Bronchial epithelial cell (primary cell): ENCODE measurements at places on chromosomes 16 and 17. TPM values are rescaled to one million over a fixed set of nuclear protein-coding genes. Genes with fewer than 3 reads are reported as not detected.

Gene MT4
- total RNA-seq = not detected in 2 replicates

Gene PLLP
- 3.3 and 13.7 TPM in 2 replicates for total RNA-seq

Gene TBX2
- total RNA-seq = 0.26 TPM in 1 of 2 replicates, not detected in the other

Gene MYH8
- not detected in 2 replicates for total RNA-seq

Gene CBFA2T3
- total RNA-seq = 0.13 and 0.26 TPM in 2 replicates

Gene RNU2-1
- not detected in 2 replicates for total RNA-seq

DNA sequence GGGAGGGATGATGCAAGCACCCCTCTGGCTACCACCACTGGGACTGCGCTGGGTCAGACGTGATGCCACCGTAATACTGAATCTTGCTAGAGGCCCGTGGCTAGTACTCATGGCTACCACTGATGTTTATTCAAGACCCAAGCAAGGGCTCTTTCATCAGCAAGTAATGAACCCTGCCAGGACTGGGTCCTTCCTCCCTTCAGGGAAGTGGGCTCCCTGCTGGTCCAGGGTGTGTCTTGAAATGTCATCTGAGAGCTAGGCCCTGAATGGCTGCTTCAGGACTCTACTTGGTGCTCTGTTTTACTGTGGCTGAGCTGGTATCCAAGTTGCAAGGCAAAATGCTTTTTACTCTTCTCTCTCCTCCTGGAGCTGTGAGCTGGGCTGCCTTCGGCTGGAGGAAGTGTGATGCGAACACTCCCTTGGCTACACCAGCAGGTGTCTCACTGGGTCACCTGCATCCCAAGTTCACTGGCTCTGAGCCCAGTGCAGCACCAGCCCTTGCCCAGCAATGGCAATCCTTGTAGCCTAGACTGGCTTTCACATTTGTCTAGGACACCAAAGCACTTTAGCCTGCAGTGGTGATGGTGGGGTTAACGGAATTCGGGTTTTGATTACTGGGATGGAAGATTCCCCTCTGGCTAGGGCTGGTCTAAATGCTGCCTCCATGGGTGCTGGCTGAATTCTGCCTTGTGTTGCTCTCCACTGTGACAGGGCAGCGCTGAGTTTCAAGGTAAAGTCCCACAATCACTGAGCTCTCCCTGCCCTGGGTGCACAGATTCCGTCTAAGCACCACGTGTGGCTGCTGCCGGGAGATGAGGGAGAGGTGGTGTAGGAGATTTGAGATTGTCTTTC is 98.6 kb downstream of the USP22 start:
- peak; percentile 63 for DNase-seq

DNA sequence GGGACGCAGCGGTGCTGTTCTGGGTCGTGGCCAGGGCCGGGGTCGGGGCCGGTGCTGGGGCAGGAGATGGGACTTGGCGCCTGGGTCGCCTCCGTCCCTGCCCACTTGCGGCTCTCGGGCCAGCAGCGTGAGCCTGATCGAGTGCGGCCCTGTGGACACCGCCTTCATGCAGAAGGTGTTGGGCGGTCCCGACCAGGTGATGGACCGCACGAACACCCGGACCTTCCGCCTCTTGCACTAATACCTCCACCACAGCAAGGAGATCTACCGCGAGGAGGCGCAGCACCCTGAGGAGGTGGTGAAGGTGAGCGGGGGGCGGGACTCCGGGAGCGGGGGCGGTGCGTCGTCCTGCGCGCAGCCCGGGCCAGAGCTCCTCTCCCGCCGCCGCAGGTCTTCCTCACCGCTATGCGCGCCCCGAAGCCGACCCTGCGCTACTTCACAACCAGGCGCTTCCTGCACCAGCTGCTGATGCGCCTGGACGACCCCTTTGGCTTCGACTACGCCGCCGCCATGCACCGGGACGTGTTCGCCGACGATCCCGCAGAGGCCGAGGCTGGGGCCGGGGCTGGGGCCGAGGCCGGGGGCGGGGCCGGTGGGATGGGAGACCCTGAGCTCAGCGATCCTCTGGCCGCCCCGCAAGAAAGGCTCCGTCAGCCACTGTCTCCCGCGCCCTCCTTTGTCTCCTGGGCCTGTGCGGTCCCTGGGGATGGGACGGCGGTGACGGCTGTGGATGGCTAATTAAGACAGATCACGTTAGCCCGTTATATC is 4.5 kb upstream of the HSD17B1 start:
- peak; percentile 72 for DNase-seq

GRCh38 chr16:89909777-89910716 is 8.6 kb upstream of the MC1R start:
- peak; percentile 49 for DNase-seq

- DNase-seq = no peak
Measured at GRCh38 chr16:5354645-5355044, 257.1 kb upstream of the EEF2KMT start.

DNA sequence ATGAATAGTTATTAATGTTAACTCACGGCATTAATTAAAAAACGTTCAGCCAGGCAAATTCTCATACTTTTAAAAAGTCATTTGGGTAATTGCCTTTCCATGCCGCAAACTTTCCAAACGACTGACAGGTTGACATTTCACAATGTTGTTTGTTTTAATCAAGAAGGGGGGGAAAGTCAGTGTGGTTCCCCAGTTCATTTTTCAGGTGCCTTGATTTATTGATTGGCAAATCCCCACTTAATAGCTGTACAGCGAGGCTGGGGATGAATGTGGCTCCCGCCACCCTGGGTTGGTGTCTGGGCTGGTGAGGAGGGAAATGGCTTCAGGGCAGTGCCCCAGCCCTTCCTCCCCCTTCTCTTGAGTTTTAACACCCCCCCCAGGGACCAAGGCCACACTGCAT is 318.0 kb downstream of the SOX9 start:
- DNase-seq = no peak

- DNase-seq = peak; percentile 48
Measured at GRCh38 chr17:18217412-18218015, 7.9 kb upstream of the LLGL1 start.

DNA sequence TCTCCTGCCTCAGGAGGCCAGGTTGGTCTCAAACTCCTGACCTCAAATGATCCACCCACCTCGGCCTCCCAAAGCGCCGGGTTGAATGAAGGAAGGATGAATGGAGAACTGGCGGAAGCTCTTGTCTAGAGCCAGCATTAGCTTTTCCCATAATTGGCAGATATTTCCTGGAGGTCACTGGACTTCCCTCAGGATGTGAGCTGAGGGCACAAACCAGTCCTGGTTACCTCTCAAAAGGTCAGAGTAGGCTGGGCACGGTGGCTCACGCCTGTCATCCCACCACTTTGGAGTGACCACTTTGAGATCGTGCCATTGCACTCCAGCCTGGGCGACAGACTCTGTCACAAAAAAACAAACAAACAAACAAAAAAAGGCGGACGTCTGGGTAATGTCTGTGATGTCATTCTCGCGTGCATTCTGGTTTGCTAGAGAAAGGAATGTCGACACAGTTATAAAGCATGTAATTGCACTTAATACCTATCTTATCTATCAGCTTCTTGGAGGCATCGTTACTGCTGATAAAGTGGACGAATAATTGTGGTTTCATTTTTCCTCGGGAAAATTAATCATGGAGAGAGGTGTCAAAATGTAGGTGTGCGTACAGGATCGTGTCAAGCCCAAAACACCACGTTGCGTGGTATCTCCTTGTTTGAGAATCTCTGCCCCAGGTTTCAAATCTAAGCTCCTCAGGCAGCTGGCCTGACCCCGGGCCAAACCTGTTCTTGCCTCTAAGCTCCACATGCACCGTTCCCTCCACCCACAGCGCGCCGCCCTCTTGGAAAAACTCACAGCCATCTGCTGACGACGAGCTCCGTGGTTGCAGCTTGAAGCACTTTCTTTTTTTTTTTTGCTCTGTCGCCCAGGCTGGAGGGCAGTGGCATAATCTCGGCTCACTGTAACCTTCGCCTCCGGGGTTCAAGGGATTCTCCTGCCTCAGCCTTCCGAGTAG is 6.4 kb upstream of the CRK start:
- DNase-seq = no peak

DNA sequence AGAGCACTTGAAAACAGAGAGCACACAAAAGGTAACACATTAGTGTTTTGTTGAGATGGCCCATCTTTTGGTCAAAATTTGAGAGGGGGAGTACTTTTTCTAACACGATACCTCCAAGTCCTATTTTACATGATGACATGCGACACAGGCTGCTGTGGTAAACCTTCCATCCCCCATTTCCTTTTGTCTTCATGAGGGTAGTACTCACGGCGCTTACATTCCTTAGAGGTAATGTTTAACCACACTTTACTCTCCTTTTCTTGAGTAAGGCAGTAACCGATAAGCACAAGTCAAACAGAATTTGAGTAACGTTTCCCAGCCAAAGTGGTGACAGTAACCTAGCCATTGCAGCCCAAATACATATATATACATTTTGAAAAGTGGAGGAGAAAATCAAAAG is 35.8 kb upstream of the PITPNM3 start:
- peak; percentile 66 for DNase-seq

GRCh38 chr17:47727704-47728036 is 5.4 kb upstream of the TBX21 start:
- DNase-seq = no peak

GRCh38 chr16:79758615-79759346 is 158.2 kb upstream of the MAF start:
- DNase-seq = peak; percentile 78

GRCh38 chr16:9917691-9918090 is 264.5 kb downstream of the GRIN2A start:
- DNase-seq = no peak

GRCh38 chr16:2769675-2770056 is 7.4 kb downstream of the ELOB start:
- peak; percentile 50 for DNase-seq
